Stimulated activated CD4-positive, alpha-beta T cell treated with anti-CD3 and anti-CD28 coated beads, Interleukin-12 subunit alpha, Interleukin-12 subunit beta, amount 100 ng/mL, for 4 hours (primary cell): ENCODE measurements at places on chromosomes 13 and 19.
A peak's percentile ranks its signal among the peaks of the same experiment; 100 is the strongest.

DNA sequence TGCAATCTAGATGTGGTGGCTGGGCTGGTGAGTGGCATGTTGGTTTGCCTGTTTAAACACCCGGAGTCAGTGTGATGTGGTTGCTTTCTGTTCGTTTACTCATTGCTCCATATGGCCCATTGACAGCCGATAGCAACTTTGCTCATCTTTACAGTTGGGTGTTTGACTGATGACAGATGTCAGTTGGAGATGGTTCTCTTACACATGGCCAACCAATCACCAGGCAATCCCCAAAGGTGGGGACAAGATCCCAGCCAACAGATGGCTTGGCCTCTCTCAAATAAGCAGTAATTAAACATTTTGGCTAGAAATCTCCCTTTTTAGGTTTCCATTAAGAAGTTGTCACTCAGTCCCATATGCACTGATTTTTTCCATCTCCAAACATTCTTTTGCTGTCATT lies 497.1 kb upstream of the ARGLU1 start:
- DNase-seq: no peak

GRCh38 chr13:40148101-40148500 lies 492.6 kb downstream of the COG6 start:
- no peak for DNase-seq

GRCh38 chr19:45973553-45974338 lies at the start of gene NOVA2:
Gene NOVA2, minus strand, starts transcription at chr19:45973865. Its CDS starts 514 bp downstream, at chr19:45973351.
- peak; percentile 34 for DNase-seq

DNA sequence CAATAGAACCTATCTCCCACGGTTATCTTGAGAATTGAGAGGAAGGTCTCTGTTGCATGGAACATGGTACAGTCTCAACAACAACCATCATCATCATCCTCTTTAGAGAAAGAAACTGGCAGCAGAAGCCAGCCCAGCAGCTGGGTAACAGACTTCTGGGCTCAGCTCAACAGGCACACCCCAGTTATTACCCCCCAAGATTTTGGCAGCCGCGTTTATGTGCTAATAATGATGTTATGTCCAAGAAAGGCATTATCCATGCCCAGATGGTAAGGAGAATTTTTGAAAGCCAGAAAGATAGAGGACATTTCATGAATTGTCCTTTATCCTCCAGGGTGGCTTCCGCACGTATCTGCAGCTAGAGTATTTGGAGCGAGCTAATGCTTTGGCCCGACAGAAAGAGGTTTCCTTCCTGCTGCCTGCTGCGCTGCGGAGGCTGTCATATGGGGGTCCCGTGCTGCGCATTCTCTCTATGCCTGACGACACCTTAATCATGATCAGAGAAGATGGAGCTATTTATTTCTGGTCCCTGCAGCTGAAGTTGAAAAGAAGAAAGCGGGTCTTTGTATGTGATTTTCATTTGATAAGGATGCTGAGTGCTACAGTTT lies 89.9 kb downstream of the TEX26 start:
- no peak for DNase-seq

GRCh38 chr19:55257461-55258420 lies 1.1 kb downstream of the PPP6R1 start:
- peak; percentile 26 for DNase-seq

DNA sequence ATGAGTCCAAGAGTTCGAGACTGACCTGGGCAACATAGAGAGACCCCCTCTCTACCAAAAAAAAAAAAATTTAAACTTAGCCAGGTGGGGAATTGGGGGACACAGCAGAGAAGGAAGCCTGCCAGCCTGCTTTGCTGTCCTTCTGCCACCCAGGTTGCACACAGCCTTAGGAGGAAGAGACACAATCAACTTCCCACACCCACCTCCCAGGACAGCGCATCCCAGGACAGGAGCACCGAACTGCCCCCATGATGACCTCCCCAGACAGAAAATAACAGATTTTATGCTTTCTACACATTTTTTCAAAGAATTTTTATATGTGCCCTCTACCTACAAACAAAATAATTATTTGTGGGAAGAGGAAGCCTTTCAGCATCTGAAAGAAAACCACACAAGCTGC lies 126.0 kb upstream of the ZNF507 start:
- DNase-seq: no peak

DNA sequence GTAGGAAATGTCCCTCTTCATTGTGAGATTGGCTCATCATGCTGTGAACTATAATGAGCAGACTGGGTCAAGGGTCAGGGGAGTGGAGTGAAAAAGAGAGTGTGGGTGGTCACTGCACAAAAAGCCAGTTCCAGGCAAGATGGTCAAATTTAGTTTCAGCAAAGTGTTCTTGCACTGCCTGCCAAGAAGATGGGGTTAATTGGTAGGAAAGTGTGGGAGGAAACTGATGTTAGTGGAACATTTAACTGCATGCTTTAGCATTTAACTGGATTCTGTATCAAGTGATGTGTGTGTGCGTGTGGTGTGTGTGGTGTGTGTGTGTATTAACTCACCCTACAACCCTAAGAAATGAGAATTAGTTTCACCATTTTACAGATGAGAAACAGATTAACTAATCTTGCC lies 131.6 kb downstream of the COG6 start:
- no peak for DNase-seq

GRCh38 chr13:70945506-70945905 lies 837.3 kb upstream of the KLHL1 start:
- no peak for DNase-seq

DNA sequence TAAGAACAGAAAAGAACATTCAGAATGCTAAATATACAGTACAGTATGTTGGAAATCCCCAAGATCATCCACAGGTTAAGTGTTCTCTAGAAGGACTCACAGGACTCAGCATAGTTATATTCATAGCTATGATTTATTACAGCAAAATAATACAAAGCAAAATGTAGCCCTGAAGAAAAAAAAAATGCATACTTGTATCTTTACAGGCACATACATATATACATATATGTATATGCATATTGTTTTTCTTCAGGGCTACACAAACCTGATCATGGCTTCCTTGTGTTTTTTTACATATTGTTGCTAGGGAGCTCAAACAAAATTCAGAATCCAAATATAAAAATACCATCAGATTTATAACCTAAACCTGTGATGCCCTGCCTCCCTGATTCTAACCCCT lies 78.5 kb downstream of the TUBA3C start:
- DNase-seq: no peak

GRCh38 chr13:90773681-90774080 lies 573.8 kb upstream of the MIR17HG start:
- DNase-seq: no peak

DNA sequence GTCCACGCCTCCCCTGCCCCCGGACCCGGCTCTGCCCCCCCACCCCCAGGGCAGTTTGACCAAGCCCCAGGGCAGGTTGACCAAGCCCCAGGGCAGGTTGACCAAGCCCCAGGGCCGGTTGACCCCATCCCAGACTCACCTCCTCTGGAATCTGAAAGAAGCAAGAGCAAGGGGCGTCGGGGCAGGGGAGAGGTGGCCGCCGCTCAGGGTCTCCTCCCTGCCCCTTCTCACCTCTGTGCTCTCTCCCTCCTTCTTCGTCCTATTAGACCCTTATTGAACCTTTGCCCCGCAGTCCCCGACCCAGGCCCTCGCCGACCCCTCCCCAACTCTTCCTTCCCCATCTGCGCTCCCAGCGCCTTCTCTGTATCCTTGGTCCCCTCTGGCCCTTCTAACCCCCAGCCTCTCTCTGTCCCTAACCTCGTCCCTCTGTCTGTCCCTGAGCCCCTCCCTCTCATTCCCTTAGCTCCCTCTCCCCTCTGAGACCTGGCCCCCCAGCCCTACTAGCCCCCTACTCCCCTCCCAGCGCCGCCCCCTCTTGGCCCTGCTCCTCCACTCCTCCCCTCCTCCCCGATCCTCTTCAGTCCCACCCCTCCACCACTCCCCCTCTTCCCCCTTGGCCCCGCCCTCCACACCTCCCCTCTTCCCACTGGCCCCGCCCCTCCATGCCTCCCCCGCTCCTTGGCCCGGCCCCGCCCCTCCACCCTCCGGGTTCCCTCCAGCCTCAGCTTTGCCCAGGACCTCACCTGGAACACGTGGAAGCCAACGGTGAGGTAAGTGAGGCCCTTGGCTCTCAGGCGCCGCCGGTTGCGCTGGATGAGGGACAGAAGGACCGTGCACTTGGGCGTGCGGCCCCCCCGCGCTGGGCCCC lies 7.6 kb downstream of the CAPN12 start:
- peak; percentile 66 for DNase-seq

- DNase-seq: no peak
Measured at GRCh38 chr19:42512130-42512636, 16.1 kb downstream of the CEACAM1 start.

DNA sequence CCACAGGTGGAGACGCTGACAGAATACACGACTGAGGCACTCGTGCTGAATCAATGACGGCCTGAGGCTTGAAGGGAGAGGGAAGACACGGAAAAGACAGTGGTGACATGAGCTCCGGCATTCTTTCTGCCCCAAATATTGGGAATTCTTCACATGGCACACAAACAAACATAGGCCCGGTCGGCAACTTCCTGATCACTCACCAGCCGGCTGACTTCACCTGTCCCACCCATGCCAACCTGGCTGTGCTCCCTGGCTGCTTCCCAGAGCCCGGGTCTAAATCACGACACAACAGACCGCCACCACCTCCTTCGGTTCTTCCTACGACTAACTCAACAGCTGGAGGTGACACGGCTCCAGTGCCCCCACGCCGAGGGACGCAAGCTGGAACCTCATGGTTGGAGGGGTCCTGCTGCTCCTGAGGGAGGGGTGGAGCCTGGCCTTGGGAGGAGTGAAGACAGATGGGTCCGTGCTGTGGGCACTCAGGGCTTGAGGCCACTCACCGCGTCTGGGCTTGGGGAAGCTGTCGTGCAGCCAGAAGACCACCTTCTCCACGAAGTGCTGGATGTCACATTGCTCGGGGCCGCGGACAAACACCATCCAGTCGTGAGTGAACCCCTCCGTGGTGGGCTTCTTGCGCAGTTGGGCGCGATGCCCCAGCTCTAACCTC lies 9.6 kb downstream of the MLLT1 start:
- DNase-seq: no peak

GRCh38 chr13:74979703-74980102 lies 502.3 kb downstream of the TBC1D4 start:
- no peak for DNase-seq

- DNase-seq: no peak
Measured at GRCh38 chr13:45219938-45220375, 19.1 kb upstream of the KCTD4 start.

DNA sequence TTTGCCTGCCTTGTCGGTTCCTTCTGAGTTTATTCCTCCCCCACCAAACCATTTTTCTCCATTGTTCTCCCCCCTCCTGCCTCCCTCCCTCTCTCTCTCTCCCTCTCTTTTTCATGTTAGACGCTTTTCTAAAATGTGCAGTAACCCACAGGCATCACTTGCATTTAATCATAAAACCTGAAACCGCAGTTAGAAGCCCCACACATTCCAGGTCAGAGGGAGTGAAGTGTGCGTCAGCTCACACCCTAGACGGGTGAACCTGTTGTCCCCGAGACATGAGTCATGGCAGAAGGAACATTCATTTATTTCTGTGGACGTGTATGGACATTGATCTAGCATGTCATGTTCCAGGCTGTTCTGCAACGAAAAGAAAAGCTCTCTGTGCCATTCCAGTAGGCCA lies 19.9 kb downstream of the ONECUT3 start:
- DNase-seq: no peak

DNA sequence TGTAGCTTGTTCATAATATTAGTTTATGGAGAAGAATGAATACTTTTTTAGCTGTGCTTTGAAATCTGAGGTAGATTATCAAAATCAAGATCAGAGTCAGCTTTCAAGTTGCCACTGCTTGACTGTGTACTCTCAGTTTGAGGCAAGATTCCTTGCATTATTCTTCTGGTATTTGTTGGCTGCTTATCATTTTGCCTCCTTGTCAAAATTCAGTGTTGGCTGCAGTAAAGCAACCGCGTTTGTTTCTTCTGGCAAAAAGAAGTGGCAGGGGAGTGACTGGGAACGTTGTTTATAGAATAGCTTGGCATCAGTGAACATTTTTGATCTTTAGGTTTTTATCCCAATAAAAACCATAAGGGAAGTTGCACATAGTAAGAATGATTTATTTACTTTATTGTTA lies 419.3 kb upstream of the GPC6 start:
- no peak for DNase-seq

GRCh38 chr19:5287066-5287465 lies 53.5 kb downstream of the PTPRS start:
- no peak for DNase-seq

- DNase-seq: no peak
Measured at GRCh38 chr19:3669947-3670795, 30.1 kb downstream of the PIP5K1C start.

- DNase-seq: peak; percentile 73
Measured at GRCh38 chr19:49677901-49678674, 1.0 kb downstream of the PRMT1 start.

DNA sequence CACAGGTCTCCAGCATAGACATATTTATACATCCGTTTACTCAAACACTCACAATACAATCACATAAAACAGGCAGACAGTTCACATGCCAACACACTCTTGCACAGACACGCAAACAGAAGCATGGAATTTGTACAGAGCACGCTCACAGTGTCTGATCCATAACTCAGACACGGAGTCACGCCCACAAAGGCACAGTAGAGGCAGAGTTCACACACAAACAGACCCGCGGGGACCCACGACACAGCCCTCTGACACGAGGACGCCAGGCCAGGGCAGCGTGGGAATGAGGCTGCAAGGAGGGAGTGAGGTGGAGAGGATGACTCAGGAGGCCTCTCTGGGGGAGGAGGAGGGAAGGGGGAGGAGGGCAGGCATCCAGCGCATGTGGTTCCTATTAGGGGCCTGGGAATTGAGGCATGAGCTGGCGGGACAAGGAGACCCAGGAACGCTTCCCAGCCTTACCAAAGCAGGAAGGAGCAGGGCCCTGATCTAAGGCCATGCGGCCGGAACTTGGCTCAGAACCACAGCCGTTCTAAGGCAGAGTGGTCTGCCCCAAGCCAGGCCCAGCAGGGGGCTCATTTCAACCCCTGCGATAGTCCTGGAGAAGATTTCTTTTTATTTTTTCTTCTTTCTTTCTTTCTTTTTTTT lies 9.1 kb upstream of the OLFM2 start:
- DNase-seq: no peak

GRCh38 chr13:109389892-109390345 lies 396.5 kb downstream of the IRS2 start:
- no peak for DNase-seq

- no peak for DNase-seq
Measured at GRCh38 chr19:29745253-29745652, 30.2 kb upstream of the C19orf12 start.

DNA sequence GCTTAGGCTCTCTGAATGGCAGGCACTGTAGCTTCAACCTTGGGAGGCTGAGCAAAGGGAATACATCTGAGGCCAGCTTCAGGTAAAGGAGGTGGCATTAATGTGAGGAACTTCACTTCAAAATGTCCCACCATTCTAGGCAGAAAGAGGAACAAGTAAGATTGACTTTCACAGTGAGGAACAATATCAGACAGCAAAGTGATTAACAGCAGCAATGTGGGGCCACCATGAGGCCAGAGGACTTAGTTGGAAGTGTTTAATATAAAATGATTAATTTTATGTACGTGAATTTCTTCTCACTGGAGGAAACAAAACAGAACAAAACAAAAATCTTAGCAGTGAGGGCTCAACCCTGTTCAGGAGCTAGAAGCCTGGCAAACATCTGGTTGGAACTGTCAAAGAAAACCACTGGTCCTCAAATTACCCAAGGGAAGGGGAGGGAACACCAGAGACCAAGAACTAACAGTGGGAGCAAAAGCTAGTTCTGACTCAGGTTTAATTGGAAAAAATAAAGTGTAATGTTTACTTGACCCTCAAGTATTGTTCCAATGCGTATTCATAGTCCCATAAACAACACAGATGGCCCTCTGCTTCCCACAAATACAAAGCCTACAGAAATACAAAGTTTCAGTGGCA lies 43.9 kb upstream of the FRY start:
- DNase-seq: no peak
